ENCODE measurements at places on chromosomes 12 and 14.

GRCh38 chr14:36293824-36294223 lies 26.6 kb downstream of the MBIP start:
- DNase-seq: peak; percentile 29

DNA sequence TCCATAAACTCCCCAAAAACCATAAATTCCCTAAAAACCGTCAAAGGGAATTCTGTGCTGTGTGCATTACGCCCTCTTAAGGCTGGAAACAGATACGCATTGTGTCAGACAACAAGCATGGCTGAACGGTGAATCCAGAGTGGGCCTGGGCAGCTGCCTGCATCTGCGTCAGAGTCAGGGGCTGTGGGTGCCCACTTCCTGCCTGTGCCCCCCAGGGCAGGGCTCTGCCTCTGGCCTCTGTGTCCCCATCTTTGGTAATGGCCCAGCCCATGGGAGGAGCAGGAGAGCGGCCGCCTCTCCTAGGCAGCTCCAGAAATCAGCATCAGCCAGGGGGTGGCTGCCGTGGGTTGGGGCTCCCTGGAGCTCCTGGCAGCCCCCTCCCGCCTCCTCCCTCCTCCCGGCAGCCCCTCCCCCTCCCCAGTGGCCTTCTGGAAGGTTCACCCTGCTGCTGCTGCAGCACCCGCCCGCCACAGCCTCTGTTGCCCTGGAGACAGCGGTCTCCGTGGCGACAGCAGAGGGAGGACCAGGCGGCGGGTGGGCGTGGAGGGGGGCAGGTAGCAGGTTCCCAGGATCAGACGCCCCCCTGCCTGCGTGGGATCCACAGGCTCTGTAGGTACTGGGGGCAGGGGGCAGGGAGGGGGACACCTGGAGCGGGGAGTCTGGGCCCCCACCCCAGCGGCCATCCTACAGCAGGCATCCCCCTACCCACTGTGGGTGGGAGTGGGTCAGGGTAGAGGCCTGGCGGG lies 5.9 kb downstream of the MMP17 start:
- peak; percentile 36 for DNase-seq

DNA sequence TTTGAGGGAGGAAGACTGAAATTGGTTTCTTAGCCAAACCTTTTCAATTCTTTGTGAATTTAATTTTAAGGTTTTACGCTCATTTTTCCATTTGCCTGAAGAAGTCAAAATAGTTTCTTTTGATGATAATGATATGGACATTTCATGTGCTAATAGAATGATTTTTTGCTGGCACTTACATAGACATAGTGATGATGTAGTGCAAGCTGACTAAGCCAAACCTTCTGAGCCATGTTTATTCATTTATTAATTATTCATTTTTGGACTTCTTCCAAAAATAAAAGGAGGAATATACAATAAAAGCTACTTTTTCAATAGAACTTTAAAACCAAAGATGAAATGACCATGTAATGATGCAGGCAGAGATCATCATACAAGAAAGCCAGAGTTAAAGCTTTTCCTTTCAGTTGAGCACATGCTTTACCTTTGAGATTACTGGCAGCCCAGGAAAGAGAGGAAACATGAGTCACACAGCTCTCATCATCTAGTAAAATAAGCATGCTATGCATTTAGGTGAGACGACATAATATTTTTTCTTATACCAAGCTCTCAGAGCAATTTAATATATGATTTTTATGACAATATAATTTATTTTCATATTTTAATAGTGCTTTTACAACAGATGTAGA lies 24.8 kb downstream of the KCNA1 start:
- peak; percentile 57 for DNase-seq

GRCh38 chr12:64569923-64570691 lies 40.2 kb upstream of the RASSF3 start:
- DNase-seq: no peak

DNA sequence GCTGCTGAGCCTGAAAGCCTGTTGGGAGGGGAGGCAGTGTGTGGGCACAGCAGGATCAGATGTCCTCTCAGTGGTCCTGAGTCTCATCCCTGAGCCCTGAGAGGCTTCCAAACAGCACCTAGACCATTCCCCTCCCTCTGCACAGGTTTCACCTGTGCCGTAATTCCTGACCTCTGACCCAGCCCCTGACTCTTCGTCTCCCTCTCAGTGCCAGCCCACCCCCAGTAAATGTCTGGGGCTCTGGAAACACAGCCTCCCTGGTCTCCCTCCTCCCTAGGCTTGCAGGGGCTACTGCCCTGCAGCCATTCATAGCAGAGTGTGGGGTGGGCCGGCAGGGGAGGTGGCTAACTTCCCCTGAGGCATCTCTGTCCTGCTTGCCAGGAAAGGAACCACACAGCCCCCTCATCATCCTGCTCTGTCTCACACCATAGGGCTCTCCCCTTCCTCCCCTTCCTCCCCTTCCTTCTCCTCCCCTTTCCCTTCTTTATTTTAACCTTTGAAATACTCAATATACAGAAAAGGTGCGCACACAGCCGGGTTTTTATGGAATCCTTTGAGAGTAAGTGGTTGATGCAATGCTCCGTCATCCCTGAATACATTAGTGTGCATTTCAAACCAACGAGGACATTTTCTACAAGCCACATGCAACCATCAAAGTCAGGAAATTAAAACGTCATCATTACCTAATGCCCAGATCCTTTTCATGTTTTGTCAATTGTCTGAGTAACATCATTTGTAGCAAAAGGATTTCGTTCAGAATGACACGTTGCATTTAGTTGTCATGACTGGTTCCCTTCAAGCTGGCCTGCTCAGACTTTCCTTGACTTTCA lies 67.0 kb downstream of the PRMT8 start:
- no peak for DNase-seq

DNA sequence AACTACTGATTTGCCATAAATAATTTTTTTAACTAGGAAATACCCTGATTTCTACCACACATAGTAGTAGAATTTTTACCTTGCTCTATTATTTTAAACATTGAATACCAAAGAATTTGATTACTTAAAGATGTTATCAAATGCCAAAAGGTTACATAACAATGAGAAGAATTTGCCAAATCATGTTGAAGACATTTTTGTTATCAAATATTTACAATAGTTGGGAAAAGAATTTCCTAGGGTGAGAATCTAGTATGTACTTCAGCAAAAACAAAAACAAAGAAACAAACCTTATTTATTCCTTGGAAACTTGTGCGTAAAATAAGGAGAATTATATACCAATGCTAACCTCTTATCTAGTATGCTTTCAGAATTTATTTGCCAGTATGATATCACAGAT lies 107.2 kb downstream of the SCAF11 start:
- DNase-seq: peak; percentile 1

- DNase-seq: no peak
Observed at GRCh38 chr12:112762753-112763152, 28.8 kb upstream of the RPH3A start.

GRCh38 chr14:71891970-71892369 lies 40.3 kb upstream of the RGS6 start:
- no peak for DNase-seq

GRCh38 chr12:101670007-101670671 lies 27.3 kb upstream of the CHPT1 start:
- DNase-seq: peak; percentile 54

DNA sequence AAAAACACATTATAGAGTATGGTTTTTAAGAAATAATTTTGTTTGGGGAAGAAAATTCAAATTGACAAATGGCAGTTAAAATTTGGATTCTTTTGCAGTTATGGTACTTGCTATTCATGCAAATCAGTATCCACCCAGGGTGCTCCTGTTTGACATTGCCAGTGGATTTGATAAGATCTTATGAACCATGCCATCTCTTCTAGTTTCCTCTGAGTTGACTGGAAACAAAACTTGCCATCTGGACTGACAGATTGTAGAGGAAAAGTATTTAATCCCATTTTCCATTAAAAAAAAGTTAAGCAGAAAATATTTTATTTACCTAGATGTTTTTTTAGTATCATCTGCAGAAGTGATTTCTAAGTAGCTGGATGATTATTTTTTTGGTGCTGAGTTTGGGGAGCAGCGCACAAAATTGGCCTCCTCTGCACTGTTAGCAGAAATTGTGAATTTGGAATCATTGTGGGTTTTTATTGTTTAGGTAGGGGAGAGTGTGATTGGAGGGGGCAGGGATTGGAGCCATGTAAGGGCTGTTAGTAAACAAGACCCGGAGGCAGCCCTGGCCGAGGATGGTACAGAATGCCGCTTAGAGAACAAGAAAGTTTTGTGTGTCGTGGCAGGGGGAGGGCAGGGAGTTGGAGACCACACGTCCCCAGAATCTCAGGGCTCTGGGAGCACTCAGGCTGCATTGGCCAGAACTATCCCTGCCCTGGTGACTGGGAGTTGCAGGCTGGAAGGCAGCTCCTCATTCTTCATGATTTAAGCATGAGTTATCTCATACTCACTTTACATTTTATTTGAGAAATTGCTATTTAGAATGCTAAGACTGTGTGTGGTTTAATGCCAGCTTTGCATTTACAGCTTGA lies 56.6 kb downstream of the WDR20 start:
- DNase-seq: no peak

GRCh38 chr14:58730792-58731464 lies 93.2 kb downstream of the DACT1 start:
- peak; percentile 67 for DNase-seq

DNA sequence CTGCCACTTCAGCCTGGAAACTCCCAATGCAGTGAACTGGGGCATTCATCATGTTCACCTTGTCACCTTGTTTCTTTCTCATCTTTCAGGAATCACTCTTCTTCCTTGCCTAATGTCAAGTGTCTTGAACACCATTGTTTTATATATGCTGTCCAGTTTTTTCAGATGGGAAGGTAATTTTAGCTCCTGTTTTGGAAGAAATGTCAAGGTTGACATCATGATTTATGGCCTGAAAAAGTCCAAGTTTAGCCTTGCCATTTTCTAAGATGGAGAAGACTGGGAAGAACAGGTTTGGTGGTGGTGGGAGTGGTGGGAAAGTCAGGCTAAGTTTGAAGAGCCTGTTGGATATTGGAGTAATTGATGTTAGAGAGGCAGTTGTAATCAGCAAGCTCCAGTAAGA lies 54.0 kb downstream of the ADCK1 start:
- no peak for DNase-seq

DNA sequence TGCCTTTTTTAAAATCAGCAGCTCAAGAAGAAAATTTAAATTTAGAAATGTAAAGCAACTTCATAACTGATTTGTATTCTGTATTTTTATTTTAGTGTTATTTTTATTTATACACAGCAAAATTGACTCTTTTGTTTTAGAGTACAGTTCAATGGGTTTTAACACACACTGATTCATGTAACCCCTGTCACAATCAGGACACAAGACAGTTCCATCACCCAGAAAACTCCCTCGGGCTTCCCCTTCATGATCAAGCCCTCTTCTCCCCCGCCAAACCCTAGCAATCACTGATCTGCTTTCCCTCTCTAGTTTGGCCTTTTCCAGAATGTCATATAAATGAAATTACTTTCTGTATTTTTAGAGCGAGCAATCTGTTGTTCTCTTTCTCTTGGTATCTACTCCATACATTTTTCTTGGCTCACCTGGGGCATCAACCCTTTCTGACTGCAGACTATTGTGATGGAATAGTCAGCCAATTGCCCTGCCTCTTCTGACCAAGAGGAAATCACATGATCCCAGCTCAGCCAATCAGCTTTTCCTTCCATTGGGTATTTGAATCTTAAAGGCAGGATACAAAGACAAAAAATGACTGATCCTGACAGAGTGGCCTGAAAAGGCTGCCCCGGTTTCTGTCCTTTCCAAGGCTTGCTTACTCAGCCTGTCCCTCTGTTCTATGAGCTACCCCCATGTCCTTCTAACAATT lies 5.3 kb downstream of the SLC5A8 start:
- DNase-seq: no peak

DNA sequence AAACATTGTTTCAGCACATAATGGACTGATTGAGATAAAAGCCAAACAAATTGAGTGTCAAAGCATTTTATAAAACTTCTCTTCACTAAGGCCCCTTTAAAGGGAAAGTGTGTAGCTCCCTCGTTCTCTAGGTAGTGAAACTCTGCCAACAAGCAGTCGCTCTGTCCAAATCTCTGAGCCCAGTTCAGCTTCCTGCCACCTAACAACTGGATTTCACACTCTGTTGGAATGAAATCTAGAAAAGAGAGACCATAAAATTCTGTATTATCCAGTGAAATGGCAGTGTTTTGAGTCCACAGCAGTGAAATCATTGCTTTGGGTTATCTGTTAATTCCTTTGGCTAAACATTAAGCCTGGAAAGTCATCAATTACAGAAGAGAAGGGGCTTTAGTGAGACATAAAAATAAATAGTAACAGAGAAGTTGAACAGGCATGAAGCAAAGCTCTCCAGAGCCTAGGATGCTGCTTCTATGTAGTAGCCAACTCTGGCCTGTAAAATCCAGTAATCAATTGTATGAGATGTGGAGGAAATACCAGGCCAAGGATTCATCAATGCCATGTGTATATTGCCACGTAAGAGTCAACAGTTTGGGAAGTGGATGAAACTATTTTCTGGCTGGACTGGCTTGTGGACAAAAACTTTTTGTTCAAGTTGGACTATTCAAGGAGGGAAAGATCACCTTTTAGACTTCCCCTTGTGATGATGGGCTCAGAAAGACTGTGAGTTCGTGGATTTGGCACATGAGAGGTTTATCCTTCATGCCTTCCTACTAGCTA lies 122.5 kb downstream of the WIF1 start:
- peak; percentile 38 for DNase-seq
